GM10248 (cell line): ENCODE measurements at places on chromosomes 1 and 21.

- DNase-seq, result no peak
Measured at GRCh38 chr21:37210130-37210529, 57.0 kb downstream of the VPS26C start.

- peak; percentile 98 for DNase-seq
Measured at GRCh38 chr1:110963691-110964454, at the start of gene LRIF1. TSS of gene LRIF1 (minus strand) at chr1:110963922. CDS start at chr1:110963688, 234 bp downstream.

- DNase-seq, result no peak
Measured at GRCh38 chr1:203124011-203124410, 3.5 kb upstream of the ADORA1 start.

DNA sequence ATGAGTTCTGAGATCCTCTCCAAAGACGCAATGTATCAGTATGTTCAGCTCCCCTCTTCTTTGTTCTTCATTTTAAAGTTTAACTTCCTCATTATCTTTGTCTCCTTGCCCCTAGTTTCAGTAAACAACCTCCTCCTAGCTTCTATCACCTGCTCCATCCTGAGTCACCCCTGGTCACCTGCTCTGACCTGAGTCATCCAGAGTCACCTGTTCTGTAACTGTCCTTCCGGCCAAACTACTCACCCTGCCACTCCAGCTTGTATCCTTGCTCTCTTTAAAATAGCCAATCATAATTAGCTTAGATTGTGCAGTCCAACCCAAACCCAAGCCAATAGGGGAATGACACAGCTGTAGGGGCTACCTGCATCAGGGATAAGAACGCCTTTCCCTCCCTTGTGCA, 332.0 kb downstream of the OLFM3 start:
- no peak for DNase-seq

- no peak for DNase-seq
Measured at GRCh38 chr1:18637511-18637960, 6.9 kb downstream of the PAX7 start.

DNA sequence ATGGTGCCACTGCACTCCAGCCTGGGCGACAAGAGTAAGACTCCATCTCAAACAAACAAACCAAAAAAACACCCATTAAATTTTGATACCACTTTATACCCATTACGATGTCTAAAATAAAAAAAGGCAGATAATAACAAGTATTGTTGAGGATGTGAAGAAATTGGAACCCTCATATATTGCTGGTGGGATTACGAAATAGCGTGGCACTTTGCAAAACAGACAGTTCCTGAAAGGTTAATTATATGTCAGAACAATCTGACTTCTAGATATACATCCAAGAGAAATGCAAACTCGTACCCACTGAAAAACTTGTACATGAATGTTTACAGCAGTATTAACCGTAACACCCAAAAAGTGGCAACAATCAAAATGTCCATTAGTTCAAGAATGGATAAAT, 70.3 kb downstream of the USP24 start:
- no peak for DNase-seq

GRCh38 chr1:47238935-47239592, 7.0 kb upstream of the TAL1 start:
- no peak for DNase-seq

- no peak for DNase-seq
Measured at GRCh38 chr21:33511639-33512038, 20.1 kb upstream of the DNAJC28 start.

- peak; percentile 62 for DNase-seq
Measured at GRCh38 chr1:224106568-224107281, 7.2 kb upstream of the FBXO28 start.

DNA sequence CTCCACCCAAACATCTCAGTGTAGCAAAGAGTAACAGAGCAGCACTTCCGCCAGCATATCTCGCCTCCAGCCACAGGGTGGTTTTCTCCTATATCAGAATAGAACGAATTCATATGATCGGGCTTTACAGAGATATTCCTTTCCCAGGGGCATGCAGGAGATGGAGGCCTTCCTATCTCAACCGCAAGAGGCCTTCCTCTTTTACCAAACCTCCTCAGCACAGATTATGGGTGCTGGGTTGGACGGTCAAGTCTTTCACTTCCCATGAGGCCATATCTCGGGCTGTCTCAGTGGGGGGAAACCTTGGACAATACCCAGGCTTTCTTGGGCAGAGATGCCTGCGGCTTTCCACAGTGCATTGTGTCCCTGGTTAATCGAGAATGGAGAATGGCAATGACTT, 65.8 kb downstream of the OVGP1 start:
- no peak for DNase-seq

- DNase-seq, result no peak
Measured at GRCh38 chr21:38095220-38095619, 161.6 kb upstream of the KCNJ15 start.

DNA sequence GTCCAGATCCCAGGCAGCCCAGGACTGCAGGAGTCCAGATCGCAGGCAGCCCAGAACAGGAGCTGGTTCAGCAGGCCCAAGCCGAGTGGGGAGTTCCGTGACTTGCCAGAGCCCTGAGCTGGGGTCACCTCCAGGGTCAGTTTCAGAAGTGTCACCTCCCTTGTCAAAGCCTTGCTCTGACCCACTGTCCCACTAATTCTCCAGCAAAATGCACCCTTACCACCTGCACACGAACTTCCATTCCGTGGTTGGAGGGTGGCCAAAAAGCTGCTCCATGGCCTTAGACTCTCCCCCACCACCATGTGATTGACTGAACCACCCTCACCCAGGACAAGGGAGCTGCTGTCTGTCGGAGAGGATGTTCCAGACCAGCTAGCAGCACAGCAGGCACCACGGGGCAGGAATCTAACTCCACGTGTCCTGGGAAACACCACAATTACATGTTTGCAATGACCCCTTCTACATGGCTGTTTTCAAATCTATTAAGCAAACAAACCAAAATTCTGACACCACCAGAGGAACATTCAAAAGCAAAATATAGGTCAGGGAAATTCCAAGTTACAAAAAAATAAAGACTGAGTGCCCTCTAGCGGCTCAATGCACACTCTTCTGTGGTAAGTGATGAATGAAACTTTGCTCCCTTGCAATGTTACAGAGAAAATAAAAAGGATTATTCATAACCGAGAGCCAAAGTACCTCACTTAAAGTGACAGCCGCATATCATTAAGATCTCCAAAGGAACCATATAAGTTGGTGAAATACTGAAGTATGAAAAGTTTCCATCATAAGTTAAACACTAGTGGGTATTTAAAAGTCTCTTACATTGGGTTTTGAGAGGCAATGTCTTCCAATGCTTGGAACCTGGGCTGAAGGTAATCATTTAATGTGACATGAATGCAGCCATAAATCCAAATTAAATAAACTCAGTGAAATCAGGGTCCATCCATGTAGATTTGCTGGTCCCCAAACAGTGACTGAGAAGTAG, 76.3 kb downstream of the NPHP4 start:
- peak; percentile 74 for DNase-seq

GRCh38 chr21:36010801-36011200, 49.5 kb downstream of the SETD4 start:
- no peak for DNase-seq

GRCh38 chr1:25256578-25256965, 9.3 kb upstream of the RSRP1 start:
- DNase-seq, result no peak

DNA sequence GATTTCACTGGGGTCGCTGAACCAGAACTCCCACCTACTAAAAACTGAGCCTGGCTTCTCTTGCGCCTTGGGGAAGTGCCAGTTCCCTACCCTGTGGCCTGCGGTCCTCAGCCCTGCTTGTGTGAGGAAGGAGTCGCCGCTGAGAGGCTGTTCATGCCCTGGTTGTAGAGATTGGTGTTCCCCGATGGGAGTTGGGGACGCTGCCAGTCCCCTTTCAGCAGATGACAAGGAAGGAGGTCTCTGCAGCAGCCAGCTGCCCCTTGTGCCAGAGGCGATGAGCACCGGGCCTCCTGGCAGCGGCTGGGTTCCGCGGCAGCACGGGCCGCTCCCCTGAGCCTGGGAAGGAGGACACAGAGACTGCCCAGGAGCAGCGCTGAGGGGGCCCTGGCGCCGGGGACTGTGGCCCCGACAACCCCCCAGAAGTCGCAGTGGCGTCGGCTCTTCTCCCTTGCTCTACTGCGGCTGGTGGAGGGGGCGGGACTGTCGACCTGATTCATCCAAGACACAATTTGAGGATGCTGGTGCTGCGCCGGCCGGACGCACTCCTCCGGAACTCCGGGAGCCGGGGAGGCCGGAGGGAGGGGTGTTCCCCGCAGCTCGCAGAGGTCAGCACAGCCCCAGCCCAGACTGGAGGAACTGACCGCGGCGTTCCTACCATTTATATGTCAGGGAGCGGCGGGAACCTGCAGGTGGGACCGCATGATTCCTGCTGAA, 12.0 kb upstream of the ADORA3 start:
- DNase-seq, result peak; percentile 35

DNA sequence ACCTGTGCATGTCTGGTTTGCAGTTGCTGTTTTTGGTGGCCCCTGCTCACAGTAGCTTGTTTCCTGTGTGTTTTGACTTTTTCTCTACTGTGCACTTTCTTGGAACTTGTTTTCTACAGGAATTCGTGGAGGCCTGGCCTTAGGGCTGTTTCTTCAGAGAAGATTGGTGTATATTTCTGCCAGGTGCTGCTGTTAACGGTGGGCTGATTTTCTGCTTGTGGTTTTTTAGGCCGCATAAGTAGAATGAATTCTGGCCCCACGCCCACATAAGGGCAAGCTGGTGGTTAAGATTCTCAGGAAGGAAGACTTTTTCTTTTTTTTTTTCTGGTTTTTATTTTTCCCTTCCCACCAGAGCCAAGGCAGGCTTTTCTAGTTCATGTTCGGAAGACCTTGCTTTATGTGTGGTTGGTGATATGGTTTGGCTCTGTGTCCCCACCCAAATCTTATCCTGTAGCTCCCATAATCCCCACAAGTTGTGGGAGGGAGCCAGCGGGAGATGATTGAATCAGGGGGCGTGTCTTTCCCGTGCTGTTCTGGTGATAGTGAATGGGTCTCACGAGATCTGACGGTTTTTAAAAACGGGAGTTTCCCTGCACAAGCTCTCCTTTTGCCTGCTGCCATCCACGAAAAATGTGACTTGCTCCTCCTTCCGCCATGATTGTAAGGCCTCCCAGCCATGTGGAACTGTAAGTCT, 71.5 kb upstream of the DISP3 start:
- no peak for DNase-seq

DNA sequence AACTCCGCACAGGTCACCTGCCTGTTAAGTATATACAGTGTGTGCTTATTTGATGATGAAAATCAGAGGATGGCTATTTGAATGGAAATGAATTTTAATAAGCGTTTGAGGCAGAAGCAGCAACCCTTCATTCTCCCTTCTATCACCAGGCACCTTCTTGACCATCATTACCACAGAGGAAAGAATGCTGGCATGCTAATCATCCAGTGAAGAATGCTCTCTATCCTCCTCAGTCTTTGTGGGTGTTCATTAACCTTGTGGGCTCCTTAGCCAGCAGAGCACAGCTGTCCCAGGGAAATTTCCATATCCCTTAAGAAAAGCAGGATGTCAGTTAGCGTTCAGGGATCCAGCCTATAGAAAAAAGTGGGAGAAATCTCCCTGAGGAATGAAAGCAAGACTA, 428.0 kb upstream of the CAMK1G start:
- DNase-seq, result no peak

GRCh38 chr1:108610073-108610472, 50.2 kb downstream of the EEIG2 start:
- DNase-seq, result no peak

DNA sequence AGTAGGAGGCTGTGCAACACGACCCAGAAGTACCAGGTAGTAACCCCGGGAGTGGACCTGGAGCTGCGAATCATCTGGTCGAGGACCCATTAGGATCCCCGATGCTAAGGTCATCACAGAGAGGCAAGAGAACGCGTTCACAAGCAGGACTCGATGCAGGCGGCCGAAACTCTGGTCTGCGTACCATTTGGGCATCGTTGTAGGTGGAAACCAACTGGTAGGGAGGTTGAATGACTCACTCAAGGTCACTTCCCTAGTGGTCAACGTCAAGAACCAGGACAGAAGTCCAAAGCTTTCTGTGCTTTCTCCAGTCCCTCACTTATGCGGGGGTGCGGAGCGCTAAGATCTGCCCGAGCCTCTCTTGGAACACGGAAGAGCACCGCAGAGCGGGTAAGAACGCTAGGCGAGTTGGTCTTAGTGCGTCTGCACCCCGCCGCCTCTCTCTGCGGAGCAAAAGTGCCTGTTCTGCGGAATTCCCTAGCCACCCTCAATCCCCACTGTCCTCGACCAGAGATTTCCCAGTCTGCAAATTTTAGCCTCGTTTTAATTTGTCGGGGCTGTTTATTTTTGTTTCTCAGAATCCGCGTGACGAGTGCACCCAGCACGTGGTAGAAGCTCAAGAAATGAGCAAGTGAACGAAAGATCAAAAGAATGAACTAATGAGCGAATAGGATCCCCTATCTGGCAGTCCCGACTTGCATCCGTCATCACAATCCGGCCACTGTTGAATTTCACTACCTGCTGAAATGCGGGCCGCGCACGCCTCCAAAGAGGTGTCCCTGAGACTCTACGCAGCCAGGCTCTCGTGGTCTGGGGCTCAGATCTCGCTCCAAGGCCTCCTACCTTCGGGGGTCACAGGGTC, 12.2 kb downstream of the HLX start:
- DNase-seq, result no peak

DNA sequence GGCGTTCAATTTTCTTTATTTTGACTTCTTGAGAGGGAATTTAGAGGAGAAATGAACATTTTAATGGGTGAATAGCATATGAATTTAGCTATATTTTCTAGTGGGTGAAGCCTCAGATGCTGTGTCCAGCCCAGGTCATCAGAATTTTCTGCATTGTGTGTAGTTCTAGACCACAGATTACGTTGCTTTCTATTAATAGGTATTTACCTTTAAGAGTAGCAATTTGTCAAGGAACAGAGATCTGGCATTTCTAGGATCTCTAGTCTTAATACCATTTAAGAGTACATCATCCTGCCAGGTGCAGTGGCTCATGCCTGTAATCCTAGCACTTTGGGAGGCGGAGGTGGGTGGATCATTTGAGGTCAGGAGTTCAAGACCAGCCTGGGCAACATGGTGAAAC, 20.7 kb downstream of the TDRD5 start:
- DNase-seq, result no peak

GRCh38 chr1:159945483-159946241, at the start of gene IGSF9:
TSS of gene IGSF9 (minus strand) at chr1:159945613. CDS start at chr1:159943454, 2,159 bp downstream.
- DNase-seq, result peak; percentile 61

DNA sequence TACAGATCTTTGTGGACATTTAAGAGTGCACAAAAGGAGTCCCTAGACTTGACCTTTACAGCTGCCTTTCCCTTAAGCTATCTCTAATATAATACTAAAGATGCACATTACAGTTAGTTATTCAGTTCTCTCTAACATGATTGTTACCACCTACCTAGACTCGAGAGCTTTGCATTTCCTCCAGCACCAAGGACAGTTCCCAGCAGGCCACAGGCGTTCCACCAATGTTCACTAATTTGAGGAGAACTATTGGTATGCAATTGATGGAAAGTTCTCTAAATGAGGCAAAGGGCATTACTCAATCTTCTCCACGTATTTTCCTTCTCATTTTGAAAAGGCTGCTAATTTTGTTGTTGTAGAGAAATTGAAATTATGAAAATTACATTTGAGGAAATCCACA, 5.4 kb upstream of the NTNG1 start:
- peak; percentile 22 for DNase-seq

DNA sequence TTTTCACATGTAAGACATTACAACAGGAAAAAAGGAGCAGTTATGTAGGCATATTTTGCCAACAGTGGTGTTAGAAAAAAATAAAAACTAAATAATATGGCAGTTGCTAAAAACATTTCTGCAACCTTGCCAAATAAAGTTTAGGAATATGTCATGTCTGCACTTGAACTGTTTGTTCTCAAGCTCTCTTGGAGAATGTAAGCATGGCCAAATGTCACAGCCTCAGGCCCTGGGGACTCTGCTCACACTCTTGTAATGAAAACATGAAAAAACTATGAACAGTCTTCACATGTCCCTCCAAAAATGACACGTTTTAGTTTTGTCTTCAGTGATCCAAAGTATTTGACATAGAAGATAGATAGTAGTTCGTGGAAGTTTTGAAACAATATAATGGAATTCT, 753.3 kb downstream of the LTN1 start:
- DNase-seq, result no peak
